Esophagus squamous epithelium (tissue), 5 donors: ENCODE measurements at places on chromosomes 16 and 17.

- H3K4me1 ChIP-seq: peaks cover 5% of the 10 kb centered on the region
- peak overlapping the region; percentile 71 for H3K27ac ChIP-seq
- H3K27me3 ChIP-seq: no peaks in the 10 kb centered on the region
- no peak overlapping the region for H3K4me3 ChIP-seq
- DNase-seq: no peak
Measured at GRCh38 chr17:57143919-57144318, 58.9 kb downstream of the AKAP1 start.

- no peaks in the 10 kb centered on the region for H3K36me3 ChIP-seq
- H3K4me3 ChIP-seq: no peak overlapping the region
- H3K27ac ChIP-seq: no peak overlapping the region
- H3K4me1 ChIP-seq: no peaks in the 10 kb centered on the region
- H3K27me3 ChIP-seq: peaks cover 95% of the 10 kb centered on the region
Measured at GRCh38 chr17:74049167-74049966, 154.1 kb upstream of the RPL38 start.

DNA sequence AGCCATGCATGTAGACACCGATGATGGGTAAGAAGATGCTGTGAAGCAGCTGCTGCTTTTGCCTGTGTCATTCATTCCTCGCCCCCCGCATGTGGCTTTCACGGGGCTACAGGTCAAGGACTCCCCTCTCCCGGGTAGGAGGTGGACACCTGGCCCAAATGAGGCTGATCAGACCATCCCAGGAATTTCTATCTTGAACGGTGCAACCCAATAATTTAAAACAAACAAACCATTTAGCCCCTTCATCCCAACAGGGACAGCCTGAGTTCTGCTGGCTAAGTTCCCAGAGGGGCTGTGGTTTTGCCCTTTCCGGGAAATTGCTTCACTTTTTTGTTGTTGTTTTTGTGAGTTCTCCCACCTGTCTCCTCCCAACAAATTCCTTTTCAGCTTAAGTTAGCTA, 137.7 kb upstream of the CDH5 start:
- H3K4me3 ChIP-seq: no peak overlapping the region
- H3K27ac ChIP-seq: no peak overlapping the region
- H3K4me1 ChIP-seq: no peaks in the 10 kb centered on the region
- no peak for DNase-seq
- no peaks in the 10 kb centered on the region for H3K36me3 ChIP-seq

GRCh38 chr17:82862737-82863382, 23.0 kb upstream of the ZNF750 start:
- H3K4me1 ChIP-seq: peaks cover 91% of the 10 kb centered on the region
- H3K4me3 ChIP-seq: no peak overlapping the region
- H3K27ac ChIP-seq: peak overlapping the region; percentile 84
- DNase-seq: no peak

DNA sequence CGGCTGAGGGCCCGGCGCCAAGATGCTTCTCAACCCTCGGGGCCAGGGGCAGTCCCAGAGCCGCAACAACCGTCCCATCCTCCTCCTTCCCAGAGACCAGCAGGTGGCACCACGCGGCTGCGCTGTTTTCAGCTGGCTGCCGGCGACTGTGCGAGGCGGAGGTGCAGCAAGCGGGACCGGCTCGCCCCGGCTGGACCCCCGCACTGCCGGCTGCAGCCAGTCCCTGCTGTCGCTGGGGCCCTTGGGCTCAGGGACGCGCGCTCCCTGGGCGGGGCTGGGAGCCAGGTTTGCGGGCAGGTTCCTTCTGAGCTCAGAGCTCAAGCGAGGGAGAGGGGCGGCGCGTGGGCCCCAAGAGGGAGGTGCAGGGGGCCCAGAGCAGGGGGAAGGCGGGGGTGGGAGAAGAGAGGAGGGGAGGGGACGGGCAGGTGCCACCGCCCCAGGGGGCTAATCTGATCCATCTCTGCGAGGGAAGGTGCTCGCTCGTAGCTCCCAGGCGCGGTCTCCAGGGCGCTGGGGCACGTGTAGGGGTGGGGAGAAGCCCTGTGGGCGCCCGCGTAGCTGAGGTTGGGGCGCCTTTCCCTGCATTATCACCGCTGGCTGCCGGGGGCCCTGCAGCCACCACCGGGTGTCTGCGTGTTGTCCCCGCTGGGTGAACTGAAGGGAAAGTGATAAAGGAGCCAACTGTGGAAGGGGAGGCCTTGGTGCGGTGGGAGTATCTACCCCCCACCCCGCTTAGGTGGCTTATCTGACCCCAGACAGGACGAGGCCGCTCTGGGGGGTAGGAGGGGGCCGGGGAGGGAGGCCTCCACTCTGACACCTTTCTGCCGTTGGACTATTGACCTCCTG, 24.2 kb downstream of the STAT5A start:
- DNase-seq: no peak
- peaks cover 96% of the 10 kb centered on the region for H3K36me3 ChIP-seq
- no peaks in the 10 kb centered on the region for H3K27me3 ChIP-seq
- H3K4me1 ChIP-seq: peaks cover 13% of the 10 kb centered on the region

DNA sequence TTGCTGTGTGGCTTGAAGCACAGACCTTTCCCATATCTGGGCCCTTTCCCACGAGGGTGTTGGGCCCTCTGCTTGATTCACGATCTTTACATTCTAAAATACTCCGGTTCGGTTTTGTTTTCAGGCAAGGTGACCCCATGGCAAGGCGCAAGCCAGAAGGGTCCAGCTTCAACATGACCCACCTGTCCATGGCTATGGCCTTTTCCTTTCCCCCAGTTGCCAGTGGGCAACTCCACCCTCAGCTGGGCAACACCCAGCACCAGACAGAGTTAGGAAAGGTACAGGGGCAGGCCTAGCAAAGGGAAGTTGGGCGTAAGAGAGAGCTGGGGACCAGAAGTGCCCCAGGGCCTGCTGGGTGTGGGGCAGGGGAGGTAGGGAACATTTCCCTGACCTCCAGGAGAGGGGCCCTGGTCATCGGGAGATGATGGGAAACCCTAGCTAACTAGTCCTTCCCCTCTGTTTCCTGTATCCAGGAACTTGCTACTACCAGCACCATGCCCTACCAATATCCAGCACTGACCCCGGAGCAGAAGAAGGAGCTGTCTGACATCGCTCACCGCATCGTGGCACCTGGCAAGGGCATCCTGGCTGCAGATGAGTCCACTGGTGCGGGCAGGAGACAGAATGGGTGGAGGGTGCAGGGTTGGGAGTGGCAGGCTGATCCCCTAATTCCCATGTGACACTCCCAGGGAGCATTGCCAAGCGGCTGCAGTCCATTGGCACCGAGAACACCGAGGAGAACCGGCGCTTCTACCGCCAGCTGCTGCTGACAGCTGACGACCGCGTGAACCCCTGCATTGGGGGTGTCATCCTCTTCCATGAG, 1.4 kb downstream of the ALDOA start:
- peak overlapping the region; percentile 99 for H3K27ac ChIP-seq
- peaks cover 49% of the 10 kb centered on the region for H3K36me3 ChIP-seq
- no peak for DNase-seq
- peak overlapping the region; percentile 98 for H3K4me3 ChIP-seq
- H3K4me1 ChIP-seq: peaks cover 48% of the 10 kb centered on the region

- no peaks in the 10 kb centered on the region for H3K36me3 ChIP-seq
- DNase-seq: no peak
- no peak overlapping the region for H3K27ac ChIP-seq
- H3K27me3 ChIP-seq: no peaks in the 10 kb centered on the region
- no peak overlapping the region for H3K4me3 ChIP-seq
- H3K4me1 ChIP-seq: no peaks in the 10 kb centered on the region
Measured at GRCh38 chr16:12871784-12872183, 29.6 kb upstream of the SHISA9 start.

DNA sequence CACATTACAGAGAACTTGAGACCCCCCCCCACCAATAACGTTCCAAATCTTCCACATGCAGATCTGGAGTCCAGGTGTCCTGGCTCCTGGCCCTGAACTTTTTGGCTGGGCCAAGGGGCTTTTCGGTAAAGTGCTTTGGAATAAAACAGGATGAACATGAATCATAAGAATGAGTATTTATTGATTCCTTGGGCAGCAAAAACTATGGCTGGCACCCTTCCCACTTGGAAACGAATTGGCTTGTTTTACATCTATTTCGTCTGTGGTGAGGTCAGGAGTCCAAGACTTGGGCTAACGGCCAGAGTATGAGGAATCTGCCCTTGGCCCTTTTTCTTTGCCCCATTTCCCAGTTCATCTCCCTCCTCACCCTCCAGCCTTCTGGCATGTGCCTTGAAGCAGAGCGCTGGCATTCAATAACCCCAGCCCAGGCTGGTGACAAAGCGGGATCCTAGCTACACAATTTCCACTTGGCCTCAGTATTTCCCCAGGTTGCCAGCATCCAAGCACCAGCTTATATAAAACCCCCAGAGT, 4.1 kb upstream of the UBTF start:
- H3K4me1 ChIP-seq: peaks cover 16% of the 10 kb centered on the region
- no peaks in the 10 kb centered on the region for H3K27me3 ChIP-seq
- no peak overlapping the region for H3K4me3 ChIP-seq

DNA sequence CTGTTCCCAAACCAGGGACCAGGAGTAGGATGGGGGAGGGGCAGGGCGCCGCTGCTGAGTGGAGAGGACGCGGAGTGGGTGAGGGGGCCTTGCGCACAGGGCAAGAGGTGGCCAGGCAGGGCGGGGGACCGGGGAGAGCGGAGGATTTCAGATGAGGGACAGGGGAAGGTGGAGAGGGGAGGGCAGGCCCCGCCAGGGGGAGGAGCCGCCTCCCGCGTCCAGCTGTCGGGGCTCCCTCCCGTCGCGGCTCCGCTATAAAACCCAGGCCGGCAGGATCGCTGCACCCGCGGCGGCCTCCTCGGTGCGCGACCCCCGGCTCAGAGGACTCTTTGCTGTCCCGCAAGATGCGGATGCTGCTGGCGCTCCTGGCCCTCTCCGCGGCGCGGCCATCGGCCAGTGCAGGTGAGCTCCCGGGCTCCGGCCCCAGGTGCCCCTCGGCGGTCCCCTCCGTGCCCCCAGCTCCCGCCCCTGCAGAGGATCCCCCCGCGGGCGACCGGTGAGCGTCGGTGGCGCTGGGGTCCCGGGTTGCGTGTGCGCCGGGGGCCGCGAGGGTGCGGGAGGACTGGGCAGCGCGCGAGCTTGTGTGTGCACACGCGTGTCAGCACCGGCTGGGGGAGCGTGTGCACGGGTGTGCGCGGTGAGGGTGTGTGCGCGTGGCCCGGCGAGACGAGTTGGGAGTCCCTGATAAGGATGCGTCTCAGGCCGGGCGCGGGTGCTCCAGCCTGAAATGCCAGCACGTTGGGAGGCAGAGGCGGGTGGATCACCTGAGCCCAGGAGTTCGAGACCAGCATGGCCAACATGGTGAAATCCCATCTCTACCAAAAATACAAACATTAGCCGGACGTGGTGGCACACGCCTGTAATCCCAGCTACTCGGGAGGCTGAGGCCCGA, at the start of gene CA4:
Gene CA4, plus strand, starts transcription at position 283 of the 892 bp plus-strand sequence. Its CDS starts 62 bp downstream, at position 345.
- H3K27me3 ChIP-seq: peaks cover 19% of the 10 kb centered on the region
- H3K36me3 ChIP-seq: no peaks in the 10 kb centered on the region
- DNase-seq: no peak
- peaks cover 11% of the 10 kb centered on the region for H3K4me1 ChIP-seq

DNA sequence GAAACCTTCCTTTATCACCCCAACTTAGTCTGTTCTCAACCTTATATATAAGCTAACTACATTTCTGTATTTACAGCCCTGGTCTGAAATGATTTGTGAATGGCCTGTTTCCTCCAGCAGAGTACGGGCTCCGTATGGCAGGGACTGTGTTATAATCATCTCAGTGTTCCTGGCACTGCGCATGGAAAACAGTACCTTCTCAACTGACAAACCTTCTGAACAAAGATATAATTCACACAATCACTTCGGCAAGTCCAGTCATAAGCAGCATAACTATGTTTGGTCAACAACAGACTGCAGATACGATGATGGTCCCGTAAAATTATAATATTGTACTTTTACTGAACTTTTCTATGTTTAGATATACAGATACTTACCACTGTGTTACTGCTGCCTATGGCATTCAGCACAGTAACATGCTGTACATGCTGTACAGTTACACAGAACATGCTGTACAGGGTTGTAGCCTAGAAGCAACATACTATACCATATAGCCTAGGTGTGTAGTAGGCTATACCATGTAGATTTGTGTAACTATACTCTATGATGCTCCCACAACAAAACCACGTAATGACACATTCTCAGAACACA, 30.0 kb downstream of the ANKFY1 start:
- peaks cover 8% of the 10 kb centered on the region for H3K36me3 ChIP-seq
- H3K27me3 ChIP-seq: no peaks in the 10 kb centered on the region
- no peak overlapping the region for H3K27ac ChIP-seq
- DNase-seq: no peak
- peaks cover 50% of the 10 kb centered on the region for H3K4me1 ChIP-seq

DNA sequence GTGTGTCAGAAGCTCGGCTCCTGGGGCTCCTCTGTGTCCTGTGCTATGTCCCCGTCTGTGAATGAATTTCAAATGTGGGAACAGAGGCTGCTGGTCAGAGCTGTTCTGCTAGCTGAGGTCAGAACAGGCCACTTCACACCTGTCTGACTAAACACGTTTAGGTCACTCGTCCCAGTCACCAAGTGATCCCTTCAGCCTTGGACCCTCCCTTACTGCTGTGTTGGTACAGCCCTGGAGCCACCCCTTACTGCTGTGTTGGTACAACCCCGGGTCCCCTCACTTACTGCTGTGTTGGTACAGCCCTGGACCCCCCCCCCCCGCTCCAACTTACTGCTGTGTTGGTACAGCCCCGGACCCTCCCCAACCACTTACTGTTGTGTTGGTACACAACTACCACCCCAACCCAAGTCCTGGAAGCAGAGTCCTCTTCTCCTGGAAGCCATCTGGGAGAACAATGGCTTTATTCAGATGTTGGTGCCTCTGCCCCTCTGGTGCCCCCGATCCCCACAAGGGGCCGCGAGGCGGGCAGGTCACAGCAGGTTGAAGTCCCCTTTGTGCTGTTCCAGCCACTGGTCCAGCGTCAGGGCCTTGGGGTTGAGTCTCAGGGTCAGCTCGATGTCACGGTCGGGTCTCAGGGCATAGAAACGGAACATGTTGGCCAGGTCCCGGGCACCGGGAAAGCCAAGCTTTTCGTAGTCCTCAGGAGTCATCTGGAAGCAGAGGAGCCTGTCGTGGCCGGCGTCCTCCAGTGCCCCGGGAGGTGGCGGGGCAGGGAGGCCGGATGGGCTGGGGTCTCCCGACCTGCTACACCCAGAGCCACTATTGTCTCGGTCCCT, 13.0 kb downstream of the NMRAL1 start:
- H3K4me1 ChIP-seq: peaks cover 4% of the 10 kb centered on the region
- DNase-seq: no peak
- H3K4me3 ChIP-seq: no peak overlapping the region
- H3K27me3 ChIP-seq: no peaks in the 10 kb centered on the region

- H3K27ac ChIP-seq: no peak overlapping the region
- no peaks in the 10 kb centered on the region for H3K36me3 ChIP-seq
- DNase-seq: no peak
- H3K4me3 ChIP-seq: no peak overlapping the region
- H3K27me3 ChIP-seq: no peaks in the 10 kb centered on the region
- no peaks in the 10 kb centered on the region for H3K4me1 ChIP-seq
Measured at GRCh38 chr17:7156342-7156940, 22.7 kb downstream of the ASGR1 start.
